ENCODE measurements at places on chromosomes 4 and X.
A peak's percentile ranks its signal among the peaks of the same experiment; 100 is the strongest.

GRCh38 chrX:100874325-100874724, at the start of gene NOX1:
TSS of gene NOX1 (minus strand) at chrX:100874359. CDS start at chrX:100874139, 220 bp downstream.
- DNase-seq, result no peak

DNA sequence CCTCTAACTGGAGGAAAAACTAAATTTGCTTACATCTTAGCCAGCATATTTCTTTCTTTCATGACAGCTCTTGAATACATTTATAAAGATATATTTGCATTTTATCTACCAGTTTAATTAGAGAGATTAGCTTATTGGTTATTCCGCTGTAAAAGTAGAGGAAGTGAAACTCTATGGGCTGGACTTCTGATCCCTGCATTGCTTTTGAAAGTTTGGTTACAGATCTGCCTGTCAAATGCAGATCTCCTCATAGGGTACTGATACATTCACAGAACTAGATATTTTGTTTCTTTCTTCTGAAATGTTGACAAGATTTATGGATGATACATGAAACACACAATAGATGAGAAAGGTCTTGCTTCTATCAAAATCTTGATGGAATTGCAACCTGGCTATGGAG, 581.4 kb upstream of the AADAT start:
- no peak for DNase-seq

- DNase-seq, result no peak
These were observed 32.2 kb downstream of the IL21 start for GRCh38 chr4:122588453-122589238.

DNA sequence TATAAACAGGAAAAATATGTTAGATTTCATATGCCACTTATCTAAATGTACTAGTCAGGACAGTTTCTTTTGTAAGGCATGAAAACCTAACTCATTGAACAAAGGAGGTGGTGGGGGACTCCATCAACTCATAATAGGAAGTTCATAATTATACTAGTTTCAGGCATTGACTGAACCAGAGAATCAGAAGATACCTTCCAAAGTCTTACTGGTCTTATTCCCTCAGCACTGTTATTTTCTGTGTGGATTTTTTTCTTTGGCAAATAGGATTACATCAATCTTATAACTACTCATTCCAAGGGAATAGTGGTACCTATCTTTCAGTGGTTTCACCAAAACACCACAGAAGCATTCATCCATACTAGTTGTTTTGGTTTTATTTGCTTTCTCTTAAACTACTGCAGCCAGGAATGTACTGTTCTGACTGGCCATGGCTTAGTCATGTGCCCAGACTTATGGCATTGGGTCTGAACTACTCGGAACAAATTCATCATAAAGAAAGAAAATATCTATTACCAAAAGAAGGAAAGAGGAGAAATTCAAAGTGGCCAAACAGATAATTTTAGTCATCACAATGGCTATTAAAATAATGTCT, 273.9 kb downstream of the ARAP2 start:
- DNase-seq, result no peak

DNA sequence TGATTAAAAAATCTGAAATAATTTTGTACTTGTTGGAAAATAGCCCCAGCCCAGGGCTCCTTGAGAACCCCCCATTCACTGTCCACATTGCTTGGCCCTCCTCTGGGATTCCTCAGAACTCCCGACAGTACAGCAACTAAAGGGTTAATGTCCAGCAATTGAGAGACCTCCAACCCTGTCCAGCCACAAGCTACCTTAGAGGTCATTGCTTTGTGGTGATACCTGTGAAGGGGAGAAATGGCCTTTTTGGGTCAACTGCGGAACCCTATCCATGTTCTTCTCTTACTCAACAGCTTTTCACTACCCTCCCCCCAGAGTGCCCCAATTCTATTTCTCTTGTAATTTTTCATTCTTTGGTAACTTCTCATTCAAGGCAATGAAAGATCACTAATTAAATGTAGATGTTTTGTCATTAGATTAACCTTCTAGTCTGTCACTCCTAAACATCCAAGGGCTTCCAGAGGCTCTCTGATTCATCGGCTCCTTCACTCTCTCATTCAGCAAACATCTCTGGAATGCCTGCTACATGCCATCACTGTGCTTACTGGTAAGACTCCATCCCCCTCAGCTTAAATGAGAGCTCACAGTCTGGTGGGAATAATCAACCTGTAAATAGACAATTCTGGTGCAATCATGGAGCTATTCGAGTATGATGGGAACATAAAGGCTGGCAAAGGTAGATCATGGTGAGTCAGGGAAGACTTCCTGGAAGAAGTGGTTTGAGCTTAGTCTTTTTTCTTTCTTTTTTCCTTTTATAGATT, 241.4 kb upstream of the PGRMC2 start:
- DNase-seq, result no peak

DNA sequence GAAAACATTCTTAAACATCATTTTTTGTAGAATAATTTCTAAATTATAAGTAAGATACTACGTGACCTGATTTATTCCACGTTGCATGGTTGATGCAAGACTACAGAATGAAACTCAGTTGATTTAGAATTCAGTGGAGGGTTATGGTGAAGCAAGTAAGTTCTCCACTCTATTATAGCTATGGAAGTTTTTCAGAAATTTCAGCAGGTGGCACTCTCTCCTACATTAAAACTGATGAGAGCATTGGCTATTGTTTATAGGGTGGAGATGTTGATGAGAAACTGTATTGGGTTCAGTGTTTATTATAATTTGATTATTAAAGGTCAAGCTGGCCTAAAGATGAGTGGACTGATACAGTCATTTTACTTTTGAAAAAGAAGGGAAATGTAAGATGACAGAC, 88.0 kb downstream of the FNIP2 start:
- DNase-seq, result no peak

GRCh38 chrX:49930039-49930438, 7.6 kb downstream of the CLCN5 start:
- no peak for DNase-seq

GRCh38 chrX:115901241-115901640, 269.3 kb upstream of the AGTR2 start:
- DNase-seq, result no peak

DNA sequence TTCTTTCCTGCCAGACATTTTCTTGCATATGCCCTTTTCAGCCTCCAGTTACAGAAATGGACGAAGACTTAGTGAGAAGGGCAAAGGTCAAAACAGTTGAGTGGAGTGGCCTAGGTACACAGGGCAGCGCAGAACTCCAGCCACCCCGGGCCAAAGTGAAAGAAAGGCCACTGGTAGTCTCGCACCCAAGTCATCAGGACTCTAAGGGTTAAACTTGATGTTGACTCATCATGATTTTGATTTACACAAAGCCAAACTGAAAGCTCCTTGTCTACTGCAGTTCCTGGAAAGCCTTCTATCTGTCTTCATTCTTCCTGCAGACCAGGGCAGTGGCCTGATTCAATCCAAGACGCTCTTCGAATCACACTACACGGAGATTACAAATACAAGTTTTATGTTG, 2.6 kb upstream of the IL13RA1 start:
- DNase-seq, result no peak

DNA sequence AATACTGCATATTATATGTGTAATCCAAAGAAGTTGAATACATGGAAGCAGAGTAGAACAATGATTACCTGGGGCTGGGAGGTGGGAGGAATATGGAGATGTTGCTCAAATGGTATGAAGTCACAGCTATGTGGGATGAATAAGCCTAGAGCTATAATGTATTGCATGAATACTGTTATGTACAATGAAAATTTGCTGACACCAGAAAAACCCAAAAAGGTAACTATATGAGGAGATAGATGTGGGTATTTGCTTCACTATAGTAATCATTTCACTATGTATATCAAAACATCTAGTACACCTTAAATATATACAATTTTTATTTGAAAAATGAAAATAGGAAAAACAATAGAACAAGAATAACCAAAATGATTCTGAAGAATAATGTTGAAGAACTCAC, 11.2 kb downstream of the PAGE3 start:
- DNase-seq, result no peak

- DNase-seq, result no peak
These were observed 51.9 kb upstream of the XIAP start for GRCh38 chrX:123807835-123808416.

GRCh38 chr4:38132843-38133662, 172.9 kb downstream of the PTTG2 start:
- DNase-seq, result no peak

- DNase-seq, result no peak
These were observed 173.0 kb upstream of the HAND2 start for GRCh38 chr4:173703021-173703420.

DNA sequence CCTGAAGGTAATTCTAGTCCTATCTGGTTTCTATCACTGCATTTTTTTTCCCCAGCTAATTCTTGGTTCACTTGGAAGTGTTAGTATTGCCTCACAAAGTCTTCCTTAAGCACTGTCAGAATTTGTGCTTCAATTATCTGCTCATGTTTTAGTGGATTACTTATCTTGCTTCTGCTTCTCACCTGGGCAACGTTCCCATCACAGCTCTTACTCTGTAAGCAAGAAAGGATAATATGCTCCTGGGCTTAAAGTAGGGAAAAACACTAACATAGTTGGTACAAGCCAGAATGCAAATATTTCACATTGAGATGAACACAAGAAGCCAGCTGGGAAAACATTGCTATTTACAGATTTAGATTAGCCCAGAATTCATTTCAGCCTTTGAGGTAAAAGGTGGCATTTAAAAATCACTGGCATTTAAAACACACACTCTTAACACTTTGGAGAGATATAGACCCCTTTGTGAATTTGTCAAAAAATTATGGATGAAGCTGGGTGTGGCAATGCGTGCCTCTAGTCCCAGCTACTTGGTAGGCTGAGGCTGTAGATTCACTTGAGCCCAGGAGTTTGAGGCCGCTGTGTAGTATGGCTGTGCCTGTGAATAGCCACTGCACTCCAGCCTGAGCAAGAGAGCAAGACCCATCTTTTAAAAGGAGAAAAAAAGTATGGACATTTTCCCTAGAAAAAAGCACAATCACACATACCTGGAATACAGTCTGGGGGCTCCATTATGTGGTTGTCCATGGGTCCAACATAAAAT, 6.6 kb upstream of the PTPN13 start:
- DNase-seq, result no peak

DNA sequence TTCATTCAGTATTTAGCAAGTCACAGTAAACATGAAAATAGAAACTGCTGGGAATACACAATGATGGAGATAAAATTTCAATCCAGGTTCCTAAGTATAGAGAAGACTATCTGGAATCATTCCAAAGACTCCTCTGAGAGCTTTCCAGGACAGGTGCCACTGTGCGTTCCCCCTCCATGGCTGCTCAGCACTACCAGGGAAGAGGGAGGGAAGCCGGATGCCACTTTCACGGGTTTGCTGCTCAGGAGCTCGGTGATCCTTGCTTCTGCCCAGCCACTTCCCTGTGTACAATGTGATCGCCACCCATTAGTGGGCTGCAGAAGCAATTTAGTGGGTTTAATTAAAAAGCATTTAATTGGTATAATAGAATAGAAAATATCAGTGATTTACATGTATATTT, 94.5 kb downstream of the FNIP2 start:
- no peak for DNase-seq

- DNase-seq, result no peak
These were observed 18.3 kb upstream of the EIF1AX start for GRCh38 chrX:20159797-20160385.

DNA sequence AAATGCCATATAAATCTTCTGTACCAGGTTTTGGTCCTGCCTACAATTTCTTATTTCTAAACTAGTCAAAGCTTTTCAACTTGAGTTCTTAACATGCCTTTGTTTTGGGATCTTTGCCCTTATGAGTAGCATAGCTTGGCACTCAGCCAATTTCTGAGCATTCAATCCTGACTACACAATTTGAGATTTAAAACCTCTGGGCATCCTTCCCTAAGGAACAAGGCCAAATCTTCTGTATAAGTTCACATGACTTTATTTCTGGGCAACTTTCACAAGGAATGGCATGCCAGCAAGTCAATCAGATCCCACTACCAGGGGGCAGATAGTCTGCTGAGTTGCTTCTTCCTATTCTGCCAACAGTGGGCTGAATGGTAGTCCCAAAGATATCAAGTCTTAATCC, 254.2 kb downstream of the ADAMTS3 start:
- no peak for DNase-seq

GRCh38 chrX:78622831-78623230, 36.3 kb downstream of the RTL3 start:
- no peak for DNase-seq

- DNase-seq, result no peak
These were observed 26.6 kb downstream of the PLAC1 start for GRCh38 chrX:134631426-134632346.

- no peak for DNase-seq
These were observed 59.4 kb upstream of the FBXW7 start for GRCh38 chr4:152594978-152595925.

GRCh38 chr4:78551420-78552351, at the start of gene ANXA3:
TSS of gene ANXA3 (plus strand) at chr4:78551770. CDS start at chr4:78554474, 2,704 bp downstream.
- DNase-seq, result peak; percentile 72
